Activated CD4-positive, CD25-positive, alpha-beta regulatory T cell treated with anti-CD3 and anti-CD28 coated beads, Interleukin-2, amount 50 U/mL, for 72 hours (primary cell): ENCODE measurements at places on chromosomes 6 and 20.

DNA sequence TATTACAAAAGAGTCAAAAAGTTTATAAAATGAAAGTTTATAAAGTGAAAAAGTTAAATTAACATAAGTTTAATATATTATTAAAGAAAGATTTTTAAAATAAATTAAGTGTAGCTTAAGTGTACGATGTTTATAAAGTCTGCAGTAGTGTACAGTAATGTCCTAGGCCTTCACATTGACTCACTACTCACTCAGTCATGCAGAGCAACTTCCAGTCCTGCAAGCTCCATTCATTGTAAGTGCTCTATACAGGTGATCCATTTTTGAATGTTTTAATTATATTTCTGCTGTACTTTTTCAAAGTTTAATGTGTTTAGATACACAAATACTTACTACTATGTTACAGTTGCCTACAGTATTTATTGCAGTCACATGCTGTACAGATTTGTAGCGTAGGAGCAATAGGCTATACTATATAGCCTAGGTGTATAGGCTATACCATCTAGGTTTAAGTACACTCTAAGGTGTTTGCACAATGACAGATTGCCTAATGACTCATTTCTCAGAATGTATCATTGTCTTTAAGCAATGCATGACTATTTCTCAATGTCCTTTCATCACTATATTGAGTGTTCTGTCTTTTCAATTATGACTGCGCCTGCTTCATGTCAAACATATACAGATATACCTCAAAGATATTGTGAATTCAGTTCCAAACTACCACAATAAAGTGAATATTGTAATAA, 1110.3 kb upstream of the MAP3K7 start:
- no peak for DNase-seq

DNA sequence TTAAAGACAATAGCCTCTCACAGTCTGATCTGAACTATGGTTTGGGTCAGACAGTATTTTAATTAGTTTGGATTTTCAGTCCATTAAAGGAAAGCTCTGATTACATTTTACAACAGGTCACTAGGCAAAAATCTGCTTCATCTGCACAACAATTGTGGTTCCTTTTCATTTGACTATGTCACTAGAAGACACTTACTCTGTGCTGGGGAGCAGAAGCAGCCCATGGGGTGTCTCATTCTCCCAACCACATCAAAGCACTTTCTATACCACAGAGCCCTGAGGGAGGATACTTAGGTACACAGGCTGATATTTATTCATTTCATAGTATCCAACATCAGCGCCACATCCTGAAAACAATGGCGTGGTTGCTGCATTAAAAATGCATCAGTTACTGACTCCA, 36.6 kb upstream of the HDAC2 start:
- no peak for DNase-seq

GRCh38 chr20:9498322-9498721, 16.1 kb upstream of the LAMP5 start:
- DNase-seq, result no peak

DNA sequence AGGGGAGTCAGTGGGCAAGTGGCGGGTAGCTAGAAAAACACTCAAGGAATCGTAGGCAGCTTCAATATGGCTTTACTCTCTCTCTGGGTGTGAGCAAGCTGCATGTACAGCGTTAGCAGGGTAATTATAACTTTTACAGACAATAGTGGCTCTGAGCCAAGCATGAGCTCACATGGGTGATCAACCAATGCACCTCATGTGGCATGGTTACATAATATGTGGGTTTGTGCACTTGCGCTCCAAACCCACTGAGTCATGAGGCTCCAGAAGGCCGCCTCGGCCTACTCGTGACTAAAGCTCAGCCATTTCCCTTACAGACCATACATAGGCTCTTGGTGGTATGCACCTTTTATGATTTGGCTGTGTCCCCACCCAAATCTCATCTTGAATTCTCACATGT, 78.4 kb upstream of the FBXL4 start:
- DNase-seq, result no peak

- DNase-seq, result no peak
Measured at GRCh38 chr6:113271437-113271836, 585.7 kb upstream of the MARCKS start.

- no peak for DNase-seq
Measured at GRCh38 chr20:15245896-15246295, 908.5 kb upstream of the FLRT3 start.

DNA sequence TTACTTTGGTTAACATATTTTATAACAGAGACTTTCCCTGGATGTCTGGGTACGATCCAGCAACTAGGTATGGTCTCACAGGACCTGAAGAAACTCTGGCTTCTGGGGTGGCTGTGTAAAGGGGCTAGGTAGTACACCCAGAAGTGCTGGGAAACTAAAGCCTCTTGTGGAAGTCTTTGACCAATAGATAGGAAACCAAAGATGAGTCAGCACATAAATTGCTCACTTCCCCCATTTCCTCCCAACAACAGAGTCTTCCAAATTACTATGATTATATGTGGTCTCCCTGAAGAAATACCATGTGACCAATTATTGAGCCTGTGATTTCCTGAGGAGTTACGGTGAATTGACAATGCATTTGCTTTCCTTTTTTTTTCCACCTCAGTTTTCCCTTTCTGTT, 26.8 kb upstream of the TBX18 start:
- DNase-seq, result no peak

DNA sequence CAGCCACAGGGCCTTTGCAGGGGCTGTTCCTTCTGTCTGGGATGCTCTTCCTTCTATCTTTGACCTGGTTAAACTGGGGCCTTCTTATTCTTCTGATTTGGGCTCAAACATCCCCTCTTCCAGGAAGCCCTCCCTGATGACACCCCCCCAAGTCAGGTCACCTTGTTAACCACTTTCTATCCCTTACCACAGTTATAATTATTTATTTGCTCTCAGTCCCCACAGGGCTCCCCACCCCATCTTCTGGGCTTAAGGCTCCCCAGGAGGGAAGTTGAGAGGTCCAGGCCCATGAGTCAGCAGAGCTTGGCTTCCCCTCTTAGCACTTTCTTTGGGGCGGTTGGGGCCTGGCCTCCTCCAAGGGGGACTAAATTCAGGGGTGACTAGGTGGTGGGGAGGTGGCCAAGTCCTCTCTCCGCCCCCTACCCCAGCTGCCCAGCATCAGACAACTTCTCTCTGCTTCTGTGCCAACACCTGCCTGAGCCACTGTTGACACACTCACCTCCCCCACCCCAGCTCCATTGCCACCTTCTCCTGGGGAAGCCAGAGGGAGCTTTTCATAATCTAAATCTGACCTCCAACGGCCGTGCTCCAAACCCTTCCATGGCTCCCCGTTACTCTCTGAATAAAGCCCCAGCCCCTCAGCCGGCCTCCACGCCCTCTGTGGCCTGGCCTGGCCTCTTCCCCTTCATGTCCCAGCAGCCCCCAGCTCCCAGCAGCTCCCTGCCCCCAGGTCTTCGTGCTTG, 70.0 kb downstream of the CEBPB start:
- no peak for DNase-seq

DNA sequence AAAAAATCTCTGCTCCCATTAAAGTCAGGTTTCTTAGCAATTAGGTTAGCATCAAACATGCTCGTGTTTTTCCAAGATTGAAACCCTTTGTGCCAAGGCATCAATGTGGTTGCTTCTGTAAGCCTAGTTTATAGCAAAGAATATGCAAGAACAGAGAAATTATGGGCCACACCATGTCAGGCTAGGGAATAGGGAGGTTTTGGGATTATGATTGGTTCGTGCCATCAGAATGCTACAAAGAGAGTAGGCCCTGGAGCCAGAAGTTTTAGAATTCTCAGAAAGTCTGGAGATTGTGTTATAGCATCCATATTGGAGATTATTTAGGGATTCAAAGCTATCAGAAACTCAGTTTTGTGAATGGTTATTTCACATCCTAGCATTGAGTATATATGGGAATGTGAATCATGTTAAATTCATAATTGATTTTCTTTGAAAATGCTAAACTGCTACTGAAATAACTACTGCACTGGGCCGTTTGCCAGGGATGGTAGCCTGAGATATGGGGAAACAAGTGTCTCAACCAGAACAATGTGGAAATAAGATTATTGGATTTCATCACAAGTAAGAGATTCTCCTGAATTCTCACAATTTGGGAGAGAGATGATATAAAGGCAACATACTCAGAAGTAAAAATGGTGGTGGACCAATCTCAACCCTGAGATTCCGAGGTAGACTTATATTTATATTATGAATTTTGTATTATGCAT, 45.3 kb downstream of the ZNF292 start:
- DNase-seq, result no peak

- DNase-seq, result no peak
Measured at GRCh38 chr6:21666201-21666691, 72.7 kb downstream of the SOX4 start.

DNA sequence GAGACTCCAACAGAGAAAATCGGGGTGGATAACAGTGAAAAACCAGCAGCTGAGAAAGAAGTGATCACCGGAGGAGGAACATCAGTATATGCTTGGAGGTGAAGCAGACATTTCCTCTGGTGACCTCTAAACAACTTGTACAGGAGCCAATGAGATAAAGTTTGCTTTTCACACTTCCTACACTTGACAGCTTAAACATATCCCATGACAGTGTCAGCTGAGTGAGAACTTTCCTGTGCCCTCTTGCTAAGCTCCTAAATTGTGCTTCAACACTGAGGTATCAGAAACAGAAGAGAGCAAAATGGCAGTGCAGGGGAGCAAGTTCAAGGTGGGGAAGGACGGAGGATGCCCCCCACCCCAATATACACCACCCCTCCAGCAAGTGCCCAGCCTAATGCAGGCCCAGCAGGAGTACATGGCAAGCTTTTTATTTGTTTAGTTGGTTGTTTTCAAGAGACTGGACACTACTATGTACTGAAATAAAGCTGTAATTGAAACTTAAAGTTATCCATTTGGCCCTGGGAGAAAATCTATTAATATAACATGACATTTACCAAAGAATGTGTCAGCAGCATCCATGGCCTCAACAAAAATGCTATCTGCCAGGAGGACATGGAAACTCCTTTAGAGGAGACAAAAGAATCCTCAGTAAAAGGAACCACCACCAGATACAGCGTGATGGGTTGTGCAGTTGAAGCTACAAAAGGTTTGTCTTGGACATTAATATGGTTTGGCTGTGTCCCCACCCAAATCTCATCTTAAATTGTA, 540.2 kb downstream of the PRKN start:
- DNase-seq, result no peak

DNA sequence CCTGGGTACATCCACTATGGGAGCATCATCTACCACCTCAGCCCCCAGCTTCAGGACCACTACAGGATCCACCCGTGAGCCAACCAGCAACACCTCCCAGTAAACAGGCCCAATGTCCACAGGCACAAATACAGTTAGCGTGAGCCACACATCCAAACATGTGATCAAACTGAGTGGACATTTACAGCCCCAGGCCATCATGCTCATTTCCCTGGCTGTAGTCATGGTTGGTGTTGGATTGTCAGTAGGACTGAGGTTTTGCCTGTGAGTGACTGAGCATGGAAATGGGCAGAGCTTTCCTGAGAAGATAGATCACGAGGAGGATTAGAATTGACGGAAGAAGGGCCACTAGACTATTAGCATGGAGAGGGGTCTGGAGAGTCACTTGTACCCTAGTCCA, 10.7 kb upstream of the MUC21 start:
- no peak for DNase-seq

- no peak for DNase-seq
Measured at GRCh38 chr6:168578036-168578435, 137.1 kb downstream of the SMOC2 start.

- no peak for DNase-seq
Measured at GRCh38 chr6:129938249-129939020, 77.3 kb upstream of the TMEM244 start.

GRCh38 chr6:137286368-137286767, 67.2 kb upstream of the IFNGR1 start:
- DNase-seq, result no peak

DNA sequence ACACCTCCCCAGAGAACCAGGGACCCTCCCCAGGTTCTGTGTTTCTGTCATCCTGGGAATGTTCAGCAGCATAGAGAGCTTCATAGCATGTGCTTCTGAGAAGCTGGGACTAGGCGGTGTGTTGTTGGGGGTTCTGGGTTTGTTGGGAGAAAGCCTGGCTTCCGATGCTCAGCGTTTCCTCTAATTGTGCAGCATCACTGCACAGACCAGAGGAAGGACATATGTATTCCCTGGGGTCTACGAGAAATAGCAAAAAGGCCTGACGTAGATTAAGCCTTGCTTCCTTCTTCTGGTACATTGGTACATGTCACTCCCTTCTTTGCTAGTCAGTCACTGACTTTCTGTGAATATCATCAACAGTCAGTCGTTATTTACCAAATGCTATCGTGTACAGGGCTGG, 96.9 kb upstream of the SGK1 start:
- no peak for DNase-seq

DNA sequence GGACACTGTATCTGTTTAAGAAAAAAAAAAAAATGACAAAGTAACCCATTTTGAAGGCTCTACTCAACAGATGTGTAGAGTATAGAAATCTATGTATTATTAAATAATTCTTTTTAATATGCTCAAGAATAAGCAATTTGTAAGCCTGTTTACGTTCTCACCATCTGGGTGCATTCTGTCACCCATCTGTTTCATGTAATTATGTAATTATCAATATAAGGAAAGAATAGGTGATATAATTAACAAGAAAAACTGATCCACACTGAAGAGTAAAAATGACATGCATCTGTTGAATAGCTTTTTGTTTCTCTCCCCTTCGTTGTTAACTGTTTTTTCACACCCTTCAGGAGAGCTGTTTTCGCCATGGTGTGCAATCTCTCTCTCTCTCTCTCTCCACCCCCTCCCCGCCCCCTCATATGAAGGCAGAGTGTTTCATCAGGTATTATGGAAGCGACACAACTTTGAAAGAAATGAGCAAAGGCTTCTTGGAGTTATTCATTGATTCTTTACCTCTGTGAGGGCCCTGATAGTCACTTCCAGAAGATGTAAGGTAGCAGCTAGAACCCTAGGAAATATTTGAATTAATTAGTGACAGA, 154.3 kb upstream of the INSM1 start:
- DNase-seq, result no peak

GRCh38 chr20:7571521-7572055, 368.7 kb downstream of the HAO1 start:
- DNase-seq, result no peak

DNA sequence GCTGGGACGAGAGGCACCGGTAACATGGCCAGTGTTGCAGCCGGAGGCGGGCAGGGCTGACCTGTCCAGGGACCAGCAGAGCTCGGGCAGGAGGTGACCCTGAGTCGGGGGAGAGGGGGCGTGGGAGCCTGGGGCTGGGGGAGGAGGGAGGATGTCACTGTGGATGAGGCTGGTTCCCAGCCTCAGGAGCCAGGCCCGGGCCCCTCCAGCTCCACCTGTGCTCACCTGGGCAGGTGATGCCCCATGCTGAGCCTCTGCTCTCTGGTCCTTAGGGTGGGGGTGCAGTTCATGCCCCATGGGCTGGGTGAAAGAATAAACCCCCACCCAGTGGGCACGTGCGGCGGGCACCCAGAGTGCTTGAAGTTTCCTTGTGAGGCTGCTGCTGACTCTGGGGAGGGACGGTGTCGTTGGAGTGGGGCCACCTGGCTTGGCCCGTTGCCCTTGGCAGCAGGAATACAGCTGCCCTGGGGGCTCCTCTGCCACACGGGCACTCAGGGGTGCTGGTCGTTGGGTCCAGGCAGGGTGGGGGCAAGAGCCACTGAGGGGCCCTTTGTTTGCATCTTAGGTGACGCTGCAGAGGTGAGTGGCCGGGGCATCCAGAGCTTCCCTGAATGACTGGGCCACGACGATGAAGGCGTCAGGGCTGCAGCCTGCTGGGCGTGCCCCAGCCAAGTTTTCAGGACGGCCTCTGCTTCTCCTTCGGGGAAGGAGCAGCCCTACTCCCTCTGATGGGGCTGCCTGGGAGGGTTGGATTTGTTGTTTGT, 24.7 kb upstream of the BHLHE23 start:
- no peak for DNase-seq

GRCh38 chr6:1724124-1724523, 114.4 kb downstream of the FOXC1 start:
- DNase-seq, result no peak

- DNase-seq, result no peak
Measured at GRCh38 chr20:41910558-41910957, 292.4 kb upstream of the CHD6 start.
